ENCODE measurements at places on chromosomes 4 and X.

GRCh38 chr4:18463987-18464559 is 442.5 kb upstream of the LCORL start:
- no peak for DNase-seq
- no peak overlapping the region for H3K27ac ChIP-seq
- no peaks in the 10 kb centered on the region for H3K4me1 ChIP-seq
- H3K4me3 ChIP-seq = no peak overlapping the region

DNA sequence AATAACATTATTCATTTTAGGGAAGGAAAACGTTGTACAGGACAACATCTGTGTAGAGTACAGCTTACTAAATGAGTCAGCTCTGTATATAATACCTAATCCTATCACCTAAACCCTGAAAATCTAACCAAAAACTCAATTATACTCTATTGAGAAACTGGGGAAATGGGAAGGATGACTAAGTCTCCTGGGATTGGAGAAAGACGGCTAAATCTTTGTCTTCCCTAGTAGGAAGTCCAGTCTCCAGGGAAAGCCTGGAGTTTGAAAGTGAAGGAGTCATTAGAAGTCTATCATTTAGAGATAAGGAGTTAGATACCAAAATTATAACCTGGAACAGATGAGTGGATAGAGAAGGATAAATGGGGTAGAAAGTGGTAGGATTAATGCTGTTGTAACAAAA is 286.5 kb downstream of the STK32B start:
- no peak for DNase-seq
- no peaks in the 10 kb centered on the region for H3K36me3 ChIP-seq
- no peak overlapping the region for H3K27ac ChIP-seq

DNA sequence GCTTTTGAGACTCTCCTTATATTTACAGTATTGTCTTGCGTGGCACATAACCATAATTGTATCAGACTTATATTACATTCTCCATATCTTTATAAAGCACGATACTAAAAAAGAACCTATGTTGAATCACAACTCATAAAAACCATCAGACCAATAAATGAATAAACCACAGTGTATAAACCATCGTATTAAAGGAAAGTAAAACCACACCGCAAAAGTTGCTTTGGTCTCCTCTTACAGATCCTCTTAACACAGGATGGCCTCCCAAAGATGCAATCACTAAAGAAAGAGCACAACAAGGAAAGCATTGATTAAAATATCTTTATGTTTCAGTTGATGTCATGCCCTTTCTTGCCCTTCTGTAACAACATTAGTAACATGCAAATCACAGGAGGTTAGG is 437.9 kb downstream of the AFF2 start:
- no peak for DNase-seq
- H3K27ac ChIP-seq = no peak overlapping the region
- H3K4me3 ChIP-seq = no peak overlapping the region
- H3K4me1 ChIP-seq = no peaks in the 10 kb centered on the region
- H3K27me3 ChIP-seq = no peaks in the 10 kb centered on the region

DNA sequence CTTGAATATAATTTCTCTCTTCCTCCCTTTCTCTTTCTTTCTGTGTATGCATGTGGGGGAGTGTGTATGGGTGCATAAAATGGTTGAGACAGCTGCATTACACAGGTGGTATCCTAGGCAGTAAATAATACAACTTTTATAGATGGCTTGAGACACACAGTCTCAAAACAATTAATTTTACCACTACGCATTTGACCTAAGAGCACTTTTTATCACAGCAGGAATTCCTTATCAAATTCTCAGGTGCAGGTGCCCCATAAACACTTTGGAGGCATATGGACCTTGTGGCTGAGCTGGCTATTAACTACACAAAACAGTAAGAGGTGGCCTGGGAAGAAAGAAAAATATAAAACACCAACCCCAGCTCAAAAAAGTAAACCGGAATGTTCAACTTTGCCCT is 91.3 kb downstream of the RASGEF1B start:
- no peak for DNase-seq
- H3K36me3 ChIP-seq = no peaks in the 10 kb centered on the region
- no peak overlapping the region for H3K27ac ChIP-seq
- H3K4me3 ChIP-seq = no peak overlapping the region
- H3K27me3 ChIP-seq = no peaks in the 10 kb centered on the region

- H3K4me3 ChIP-seq = no peak overlapping the region
- no peaks in the 10 kb centered on the region for H3K4me1 ChIP-seq
- no peak overlapping the region for H3K27ac ChIP-seq
- H3K36me3 ChIP-seq = no peaks in the 10 kb centered on the region
These were observed 7.1 kb upstream of the SCRG1 start for GRCh38 chr4:173405840-173406606.

DNA sequence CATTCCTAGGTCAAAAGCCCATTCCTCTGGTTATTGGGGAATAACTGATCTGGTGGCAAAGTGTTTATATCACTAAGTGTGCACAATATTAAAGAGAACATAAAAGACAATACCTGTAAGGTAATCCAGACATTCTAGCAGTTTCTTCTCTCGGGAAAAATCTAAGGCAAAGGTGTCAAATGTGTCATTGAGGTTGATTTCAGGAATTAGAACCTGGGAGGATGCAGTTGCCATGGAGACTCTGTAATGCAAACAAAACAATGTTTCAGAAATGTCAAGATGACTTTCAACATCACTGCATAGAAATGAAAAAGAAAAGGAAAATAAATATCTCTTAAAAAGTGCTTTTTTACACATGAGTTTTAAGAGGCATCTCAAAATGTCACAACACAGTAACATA is 145.9 kb downstream of the MID1 start:
- H3K4me3 ChIP-seq = no peak overlapping the region
- no peak overlapping the region for H3K27ac ChIP-seq
- H3K36me3 ChIP-seq = no peaks in the 10 kb centered on the region
- no peaks in the 10 kb centered on the region for H3K27me3 ChIP-seq
- no peaks in the 10 kb centered on the region for H3K4me1 ChIP-seq

GRCh38 chrX:65671966-65672365 is 4.5 kb downstream of the MSN start:
- H3K4me1 ChIP-seq = 0 out of 2 replicates have a peak, but pooled peaks cover 2% of the 10 kb centered on the region
- no peak for DNase-seq
- H3K27me3 ChIP-seq = no peaks in the 10 kb centered on the region
- no peak overlapping the region for H3K27ac ChIP-seq
- H3K4me3 ChIP-seq = no peak overlapping the region

DNA sequence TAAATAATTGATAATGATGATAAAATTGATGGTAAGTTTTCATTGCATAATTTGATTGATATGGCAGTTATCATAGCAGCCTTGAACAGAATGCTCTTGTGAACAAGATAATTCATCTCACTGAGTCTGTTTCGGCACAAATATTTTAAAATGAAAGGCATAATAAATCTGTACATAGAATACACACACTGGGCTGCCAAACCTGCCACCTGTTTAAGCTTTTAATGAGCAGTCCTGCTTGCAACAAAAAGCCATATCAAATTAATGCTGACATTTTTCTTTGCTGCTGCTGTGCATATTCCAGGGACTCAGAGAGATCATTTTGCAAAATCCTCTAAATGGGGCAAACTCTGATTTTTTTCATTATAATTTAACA is 201.1 kb downstream of the ARHGAP24 start:
- H3K36me3 ChIP-seq = no peaks in the 10 kb centered on the region
- no peak overlapping the region for H3K4me3 ChIP-seq
- H3K27ac ChIP-seq = no peak overlapping the region
- DNase-seq = no peak

GRCh38 chrX:143095321-143095720 is 69.6 kb downstream of the SPANXN4 start:
- H3K4me1 ChIP-seq = no peaks in the 10 kb centered on the region
- no peak overlapping the region for H3K27ac ChIP-seq
- H3K27me3 ChIP-seq = no peaks in the 10 kb centered on the region
- no peak overlapping the region for H3K4me3 ChIP-seq

DNA sequence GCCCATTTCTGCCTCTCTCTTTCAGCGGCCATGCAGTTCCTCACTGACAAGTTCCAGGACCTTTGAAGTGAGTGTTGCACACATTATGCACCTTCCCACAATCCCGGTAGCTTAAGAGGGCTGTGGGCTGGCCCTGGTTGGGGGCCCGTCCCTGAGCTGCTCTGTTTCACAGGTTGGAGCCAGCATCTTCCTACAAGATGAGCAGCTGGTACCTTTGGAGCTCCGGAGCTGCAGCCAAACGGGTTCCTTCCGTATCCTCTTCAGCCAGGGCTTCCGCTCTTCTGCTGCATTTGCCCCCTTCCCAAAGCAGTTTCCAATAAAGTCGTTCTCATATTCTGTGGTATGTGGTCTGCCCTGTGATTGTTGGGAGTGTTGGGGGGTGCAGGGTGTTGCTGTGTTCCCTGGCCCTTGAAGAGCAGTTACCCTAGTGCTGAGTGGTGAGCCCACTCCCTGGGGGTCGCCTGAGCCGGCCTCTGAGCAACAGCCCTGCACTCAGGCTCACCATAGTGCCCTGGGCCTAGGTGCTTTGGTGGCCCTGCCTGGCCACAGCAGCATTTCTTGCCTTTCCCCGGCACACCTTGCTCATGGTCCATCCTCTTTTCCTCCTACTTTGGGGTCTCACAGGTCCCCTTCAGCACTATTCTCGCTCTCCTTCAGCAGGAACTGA is 60.4 kb downstream of the CXorf49B start:
- H3K36me3 ChIP-seq = no peaks in the 10 kb centered on the region
- H3K4me3 ChIP-seq = no peak overlapping the region

- H3K4me1 ChIP-seq = peaks cover 2% of the 10 kb centered on the region
- H3K36me3 ChIP-seq = no peaks in the 10 kb centered on the region
- H3K4me3 ChIP-seq = no peak overlapping the region
- H3K27me3 ChIP-seq = no peaks in the 10 kb centered on the region
- no peak overlapping the region for H3K27ac ChIP-seq
These were observed 721 bp upstream of the TMEM150C start for GRCh38 chr4:82562564-82562854.

DNA sequence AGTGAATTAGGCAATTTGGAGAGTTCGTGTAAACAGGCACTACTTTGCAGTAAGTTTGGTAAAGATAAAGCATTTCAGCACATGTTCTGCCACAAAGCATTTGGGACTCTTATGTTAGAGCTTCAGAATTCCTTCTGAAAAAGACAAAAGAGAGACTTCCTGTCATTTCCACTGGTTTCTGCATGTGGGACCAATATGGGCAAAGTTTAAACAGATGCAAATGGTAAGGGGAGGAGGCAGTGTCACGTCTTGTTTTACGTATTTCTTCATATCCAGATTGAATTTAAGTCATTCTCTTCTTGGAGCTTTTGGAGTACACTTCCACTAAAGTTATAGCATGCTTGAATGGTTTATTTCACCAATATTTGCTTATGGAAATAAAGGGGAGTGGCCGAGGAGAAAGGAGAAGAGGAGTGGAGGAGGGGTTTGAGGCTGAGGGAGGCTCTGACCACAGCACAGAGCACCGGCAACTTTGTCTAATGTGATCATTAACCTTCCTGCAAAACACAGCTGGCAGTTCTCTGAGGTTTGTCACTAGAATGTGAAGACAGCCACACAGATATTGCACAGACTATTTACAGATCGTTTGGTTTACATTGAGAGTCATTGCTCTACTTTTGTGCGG is at the start of gene APELA:
Gene APELA (plus strand): TSS at position 479 of the 625 bp plus-strand sequence. CDS start 154 bp downstream, outside the sequence.
- H3K4me3 ChIP-seq = peak within 1 kb of the TSS; percentile 40
- DNase-seq = no peak
- H3K27ac ChIP-seq = no peak within 1 kb of the TSS
- H3K36me3 ChIP-seq = no peaks in the 10 kb centered on the region
- H3K4me1 ChIP-seq = no peaks in the 10 kb centered on the region

DNA sequence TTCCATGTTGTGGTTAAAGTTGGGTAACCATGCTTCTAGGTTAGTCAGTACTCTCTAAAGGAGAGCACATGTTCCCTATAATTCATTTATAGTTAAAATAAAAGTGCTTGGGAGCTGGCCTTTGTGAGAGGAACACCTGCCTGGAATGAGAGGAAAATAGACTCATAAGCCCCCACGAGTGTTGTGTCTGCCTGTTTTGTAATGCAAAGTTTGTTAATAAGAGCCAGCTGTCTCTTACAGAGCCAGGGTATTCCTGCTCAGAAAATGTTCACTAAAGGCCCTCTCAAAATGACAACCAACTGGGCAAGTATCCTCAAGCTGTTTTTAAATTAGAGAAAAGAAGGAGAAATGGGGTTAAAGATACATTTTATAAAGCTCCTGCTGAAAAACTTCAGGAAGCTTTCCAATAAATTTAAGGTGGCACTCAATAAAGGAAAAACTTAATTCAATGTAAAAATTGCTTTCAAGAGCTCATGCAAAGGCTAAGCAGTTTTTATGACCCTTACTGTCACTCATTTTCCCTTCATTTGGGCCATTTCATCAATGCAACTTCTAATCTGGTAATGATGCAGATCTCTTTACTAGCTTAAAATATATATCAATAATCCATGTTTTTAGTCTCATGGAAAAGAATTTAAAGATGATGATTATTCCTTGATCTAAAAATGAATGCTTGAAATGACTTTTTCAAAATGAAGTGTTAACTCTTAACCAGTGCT is 793.6 kb downstream of the STPG2 start:
- no peak overlapping the region for H3K4me3 ChIP-seq
- no peak for DNase-seq
- H3K27me3 ChIP-seq = no peaks in the 10 kb centered on the region
- 0 out of 2 replicates have a peak, but pooled peaks cover 2% of the 10 kb centered on the region for H3K4me1 ChIP-seq
- H3K27ac ChIP-seq = no peak overlapping the region

GRCh38 chr4:100977746-100978397 is 369.5 kb downstream of the PPP3CA start:
- no peak for DNase-seq
- no peaks in the 10 kb centered on the region for H3K36me3 ChIP-seq
- H3K27ac ChIP-seq = no peak overlapping the region
- no peaks in the 10 kb centered on the region for H3K27me3 ChIP-seq
- H3K4me1 ChIP-seq = no peaks in the 10 kb centered on the region
- H3K4me3 ChIP-seq = no peak overlapping the region

DNA sequence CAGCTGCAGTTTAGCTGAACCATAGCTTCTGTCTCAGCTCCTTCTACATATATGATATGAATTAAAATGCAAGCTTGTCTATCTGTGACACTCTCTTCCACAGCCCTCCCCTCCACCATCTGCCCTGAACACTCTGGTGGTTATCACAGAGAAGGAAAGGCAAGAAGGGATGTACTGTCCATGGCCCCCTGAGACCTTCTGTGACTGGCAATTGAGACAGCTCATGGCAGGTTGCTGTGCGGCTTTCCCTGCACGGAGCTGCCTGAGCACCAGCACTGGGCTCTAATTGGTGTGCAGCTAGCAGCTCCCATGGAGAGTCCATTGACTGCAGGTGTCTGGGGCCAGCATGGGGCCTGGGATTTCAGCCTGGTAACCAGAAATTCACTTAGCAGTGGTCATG is 109.8 kb upstream of the ANXA3 start:
- DNase-seq = no peak
- no peaks in the 10 kb centered on the region for H3K27me3 ChIP-seq
- H3K27ac ChIP-seq = no peak overlapping the region
- H3K4me3 ChIP-seq = no peak overlapping the region

DNA sequence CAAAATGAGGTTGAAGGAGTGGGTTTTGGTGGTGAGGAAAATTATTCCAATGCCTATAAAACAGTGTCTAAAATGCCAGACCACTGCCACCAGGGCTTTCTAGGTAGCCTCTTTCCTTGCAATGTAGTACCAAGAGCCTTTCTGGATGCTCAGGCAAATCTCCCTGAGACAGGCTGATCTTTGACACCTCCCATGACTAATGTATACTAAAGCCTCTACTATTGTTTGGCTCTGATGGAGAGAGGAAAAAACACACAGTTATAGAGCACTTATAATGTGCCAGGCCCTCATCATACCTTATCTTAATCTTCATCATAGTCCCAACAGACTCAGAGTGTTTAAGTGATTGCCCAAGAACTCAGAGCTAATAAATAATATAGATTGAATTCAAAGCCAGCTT is 5.8 kb downstream of the MTMR8 start:
- no peak overlapping the region for H3K27ac ChIP-seq
- no peaks in the 10 kb centered on the region for H3K27me3 ChIP-seq
